A549 treated with AZD2906 at 1 μM for 4 hours (cell line): ENCODE measurements at places on chromosomes 11 and 22. TPM values are rescaled to one million over a fixed set of nuclear protein-coding genes. Genes with fewer than 3 reads are reported as not detected.

The PICALM gene
- total RNA-seq: 65.9 to 92.4 TPM (median 74.5 TPM) in 5 replicates

The SCO2 gene
- 3.2 to 9.1 TPM (median 4.7 TPM) in 5 replicates for total RNA-seq

The HYOU1 gene
- 41.9 to 48.0 TPM (median 45.4 TPM) in 5 replicates for total RNA-seq

The DGCR6 gene
- 1.1 to 2.3 TPM (median 1.3 TPM) in 5 replicates for total RNA-seq

The CADM1 gene
- 19.0 to 24.8 TPM (median 22.4 TPM) in 5 replicates for total RNA-seq

The KRTAP5-9 gene
- not detected in 5 replicates for total RNA-seq

The GLYAT gene
- not detected in 5 replicates for total RNA-seq

The NCR3LG1 gene
- total RNA-seq: 1.9 to 3.3 TPM (median 2.3 TPM) in 5 replicates

The NOL12 gene
- total RNA-seq: 24.4 to 29.5 TPM (median 27.5 TPM) in 5 replicates

The C1QTNF4 gene
- 0.06 to 0.16 TPM (median 0.09 TPM) in 3 of 5 replicates, not detected in the others for total RNA-seq

The SNX32 gene
- total RNA-seq: 0.05 to 0.08 TPM (median 0.06 TPM) in 5 replicates

The PGA5 gene
- total RNA-seq: 0.08 TPM in 1 of 5 replicates, not detected in the others

The DEPDC7 gene
- total RNA-seq: 6.0 to 6.9 TPM (median 6.8 TPM) in 5 replicates

The CARD16 gene
- total RNA-seq: 0.17 to 0.20 TPM in 2 of 5 replicates, not detected in the others

The PELI3 gene
- total RNA-seq: 3.4 to 5.2 TPM (median 4.6 TPM) in 5 replicates

The ART1 gene
- total RNA-seq: 0.06 to 0.10 TPM in 2 of 5 replicates, not detected in the others

The DGAT2 gene
- 1.0 to 1.7 TPM (median 1.5 TPM) in 5 replicates for total RNA-seq

The CNTF gene
- total RNA-seq: 0.96 to 1.3 TPM (median 1.2 TPM) in 5 replicates

The CCDC73 gene
- total RNA-seq: 0.03 TPM in 2 of 5 replicates, not detected in the others

The TMEM86A gene
- 0.18 to 0.38 TPM (median 0.32 TPM) in 5 replicates for total RNA-seq

The MRGPRF gene
- 0.07 TPM in 3 of 5 replicates, not detected in the others for total RNA-seq

The FIBP gene
- total RNA-seq: 72.3 to 88.2 TPM (median 83.5 TPM) in 5 replicates

The NTM gene
- total RNA-seq: not detected in 5 replicates

The RTCB gene
- total RNA-seq: 74.2 to 86.6 TPM (median 75.1 TPM) in 5 replicates

The PAX6 gene
- total RNA-seq: 0.51 to 1.0 TPM (median 0.79 TPM) in 5 replicates

The MUC6 gene
- total RNA-seq: 0.05 TPM in 1 of 5 replicates, not detected in the others

The BIRC3 gene
- total RNA-seq: 51.8 to 64.2 TPM (median 56.2 TPM) in 5 replicates

The EXPH5 gene
- total RNA-seq: 0.03 to 0.06 TPM (median 0.05 TPM) in 5 replicates

The HBG2 gene
- total RNA-seq: not detected in 5 replicates

The NPAS4 gene
- not detected in 5 replicates for total RNA-seq

The NFAM1 gene
- total RNA-seq: not detected in 5 replicates

The ASRGL1 gene
- total RNA-seq: 10.4 to 15.5 TPM (median 13.7 TPM) in 5 replicates

The OR5B21 gene
- not detected in 5 replicates for total RNA-seq
